ENCODE measurements at places on chromosomes 5 and 9. TPM values are rescaled to one million over a fixed set of nuclear protein-coding genes. Genes with fewer than 3 reads are reported as not detected.

GRCh38 chr9:121963528-121963995 is 129.5 kb downstream of the TTLL11 start:
- no peak for DNase-seq

- no peak for DNase-seq
Measured at GRCh38 chr5:133460172-133460758, 152.1 kb downstream of the FSTL4 start.

DNA sequence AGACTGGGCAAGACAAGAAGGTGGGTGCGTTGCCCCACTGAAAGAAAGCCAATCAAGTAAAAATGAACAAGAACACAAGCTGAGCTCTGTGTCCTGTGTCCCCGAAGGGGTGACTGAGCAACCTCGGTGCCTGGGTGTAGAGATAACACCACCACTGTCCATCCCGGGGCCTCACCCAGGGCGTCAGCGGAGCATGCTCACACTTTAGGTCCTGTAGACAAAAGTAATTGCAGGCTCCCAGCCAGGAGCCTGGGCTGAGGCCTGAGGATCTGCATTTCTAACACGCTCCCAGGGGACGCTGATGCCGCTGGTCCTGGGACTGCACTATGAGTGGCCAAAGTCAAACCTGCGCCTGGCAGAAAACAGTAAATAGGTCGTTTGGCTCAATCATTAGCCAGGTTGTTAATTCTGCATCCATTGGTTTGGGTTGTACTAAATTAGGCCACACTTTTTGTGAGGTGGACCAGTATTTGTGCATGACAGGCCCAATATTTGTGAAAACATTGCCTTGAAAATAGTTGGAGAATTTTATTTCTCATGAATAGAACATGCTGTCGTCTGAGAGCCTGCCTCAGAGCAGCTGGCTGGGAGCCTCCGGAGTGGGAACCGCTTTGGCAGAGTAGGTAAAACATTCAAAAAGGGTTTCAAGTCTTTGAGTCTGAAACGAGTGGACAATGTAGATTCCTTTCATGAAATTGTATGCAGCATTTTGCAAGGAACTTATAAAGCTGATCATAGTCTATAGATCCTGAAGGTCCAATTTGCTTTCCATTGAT is 38.3 kb downstream of the ANKRD33B start:
- DNase-seq: no peak

- DNase-seq: no peak
Measured at GRCh38 chr5:149969181-149969930, 8.8 kb downstream of the SLC26A2 start.

DNA sequence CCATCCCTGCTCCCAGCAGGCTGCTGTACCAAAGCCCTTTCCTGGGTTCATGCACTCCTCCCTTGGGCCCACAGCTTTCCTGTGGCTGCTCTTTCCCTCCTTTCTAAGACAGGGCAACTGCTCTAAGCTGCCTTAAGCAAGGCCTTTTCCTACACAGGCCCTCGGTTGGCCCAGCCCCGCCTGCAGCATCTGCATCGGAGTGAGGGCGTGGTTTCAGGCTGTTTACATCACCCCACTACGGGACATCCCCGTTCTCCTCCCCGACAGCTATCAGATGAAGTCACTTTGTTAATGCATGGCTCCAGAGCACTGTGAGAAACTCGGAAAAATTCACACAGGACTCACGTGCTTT is 3.4 kb downstream of the DPH7 start:
- DNase-seq: no peak

GRCh38 chr5:90135779-90136378 is 273.7 kb downstream of the CETN3 start:
- peak; percentile 51 for DNase-seq

- no peak for DNase-seq
Measured at GRCh38 chr9:88950341-88951154, 40.7 kb upstream of the S1PR3 start.

DNA sequence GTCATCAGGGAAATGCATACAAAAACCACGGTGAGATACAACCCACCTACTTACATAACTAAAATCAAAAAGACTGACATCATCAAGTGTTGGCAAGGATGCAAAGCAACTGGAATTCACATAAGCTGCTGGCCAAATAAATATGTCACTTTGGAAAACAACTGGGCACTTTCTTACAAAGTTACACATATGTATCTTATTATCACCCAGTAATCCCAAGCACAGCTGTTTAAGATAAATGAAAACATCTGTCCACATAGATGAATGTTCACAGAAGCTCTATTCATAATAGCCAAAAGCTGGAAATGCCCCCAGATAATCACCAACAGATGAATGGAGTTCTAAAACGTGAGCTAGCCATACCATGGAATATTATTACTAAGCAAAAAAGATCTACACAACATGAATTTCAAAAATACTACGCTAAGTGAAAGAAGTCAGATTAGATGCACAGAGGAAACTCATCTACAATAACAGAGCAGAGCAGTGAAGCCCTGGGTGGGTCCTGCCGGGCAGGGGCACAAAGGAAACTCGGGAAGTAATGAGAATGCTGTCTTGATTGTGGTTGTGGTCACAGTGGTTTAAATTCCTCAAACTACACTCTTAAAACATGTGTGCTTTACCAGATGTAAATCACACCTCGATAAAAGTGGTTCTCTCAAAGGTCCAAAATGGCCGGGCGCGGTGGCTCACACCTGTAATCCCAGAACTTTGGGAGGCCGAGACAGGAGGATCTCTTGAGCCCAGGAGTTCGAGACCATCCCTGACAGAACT is 8.5 kb downstream of the CAMSAP1 start:
- DNase-seq: no peak

GRCh38 chr5:60993875-60994571 is 49.0 kb downstream of the NDUFAF2 start:
- DNase-seq: no peak

- peak; percentile 93 for DNase-seq
Measured at GRCh38 chr5:132437604-132438266, 52.8 kb downstream of the IRF1 start.

DNA sequence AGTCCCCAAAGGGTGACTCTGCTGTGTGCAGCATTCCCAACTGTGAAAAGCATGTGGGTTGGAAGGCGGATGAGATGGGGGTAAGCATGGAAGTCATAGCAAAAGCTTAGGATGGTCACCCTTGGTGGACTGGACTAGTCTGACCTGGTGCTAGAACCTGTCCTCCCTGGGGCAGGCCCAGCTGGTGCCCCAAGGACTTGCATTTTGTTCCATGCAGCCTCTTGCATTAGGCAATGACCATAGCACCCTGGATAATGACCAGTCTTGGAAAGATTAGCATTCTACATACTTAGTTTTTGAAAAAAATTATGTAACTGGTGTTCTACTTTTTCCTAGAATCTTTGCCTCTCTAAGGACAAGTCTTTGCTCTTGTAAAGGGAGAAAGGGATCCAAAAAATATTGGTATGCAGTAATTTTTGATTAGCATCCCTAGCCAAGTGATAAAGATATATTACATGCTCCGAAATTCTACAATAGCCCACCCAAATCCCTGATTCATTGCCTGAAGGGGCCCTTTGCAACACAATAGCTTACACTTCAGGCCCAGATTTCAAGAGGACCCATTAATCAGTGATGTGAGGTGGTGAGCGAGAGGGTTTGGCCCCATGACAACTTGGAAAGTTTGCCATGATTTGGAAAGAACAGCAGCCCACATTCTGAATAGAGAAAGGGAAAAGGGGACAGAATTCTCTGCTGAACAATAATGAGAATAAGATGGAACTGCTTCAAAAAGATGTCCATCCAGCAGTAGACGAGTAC is 93.3 kb upstream of the CD180 start:
- peak; percentile 54 for DNase-seq

DNA sequence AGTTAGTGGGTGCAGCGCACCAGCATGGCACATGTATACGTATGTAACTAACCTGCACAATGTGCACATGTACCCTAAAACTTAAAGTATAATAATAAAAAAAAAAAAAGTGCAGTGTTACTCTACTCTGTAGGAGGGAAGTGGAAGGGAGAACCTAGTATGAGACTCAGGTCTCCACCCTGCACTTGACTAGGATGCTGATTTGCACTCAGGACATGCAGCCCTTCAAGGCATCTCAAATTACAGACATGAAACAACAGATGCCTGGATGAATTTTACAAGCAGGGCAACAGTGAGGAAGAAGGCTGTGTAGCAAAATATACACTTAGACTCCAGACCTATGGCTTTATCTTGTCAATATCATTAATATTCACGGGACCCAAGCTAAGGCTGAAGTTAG is 16.5 kb downstream of the TRIM32 start:
- DNase-seq: no peak

GRCh38 chr5:42605490-42605889 is 151.1 kb upstream of the CCDC152 start:
- DNase-seq: no peak

- no peak for DNase-seq
Measured at GRCh38 chr5:6678385-6678784, 34.8 kb upstream of the TENT4A start.

GRCh38 chr5:135369952-135370351 is 29.1 kb downstream of the MACROH2A1 start:
- no peak for DNase-seq

DNA sequence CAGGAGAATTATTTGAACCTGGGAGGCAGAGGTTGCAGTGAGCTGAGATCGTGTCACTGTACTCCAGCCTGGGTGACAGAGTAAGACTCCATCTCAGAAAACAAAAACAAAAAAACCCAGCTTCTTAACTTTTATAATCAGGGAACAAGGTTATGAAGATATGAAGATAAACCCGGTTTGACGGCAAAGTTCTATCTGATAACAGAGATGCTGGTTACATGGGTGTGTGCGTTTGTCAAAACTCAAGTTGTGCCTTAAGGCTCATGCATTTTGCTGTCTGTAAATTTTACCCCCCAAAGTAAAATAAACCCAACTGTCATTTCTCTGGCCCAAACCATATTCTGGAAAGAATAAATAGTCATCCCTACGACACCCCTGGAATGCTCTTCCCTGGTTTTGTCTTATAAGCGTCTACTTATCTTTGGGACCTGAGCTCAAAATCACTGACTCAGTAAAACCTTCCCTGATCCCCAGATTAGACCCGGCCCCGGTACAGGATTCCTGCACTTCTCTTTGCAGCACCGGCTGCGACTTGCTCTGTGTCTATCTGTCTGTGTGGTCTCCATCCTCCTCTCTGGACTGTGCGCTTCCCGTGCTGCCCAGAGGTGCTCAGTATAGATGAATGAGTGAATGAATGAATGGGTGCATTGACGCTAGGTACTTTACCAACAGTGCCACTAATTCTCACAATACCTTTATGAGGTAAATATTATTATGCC is 172.2 kb downstream of the DAB2IP start:
- DNase-seq: peak; percentile 25

- no peak for DNase-seq
Measured at GRCh38 chr5:83343299-83343698, 128.2 kb upstream of the VCAN start.

GRCh38 chr5:75031366-75031765 is 21.0 kb downstream of the GCNT4 start:
- DNase-seq: no peak

- no peak for DNase-seq
Measured at GRCh38 chr5:122501089-122501435, 189.0 kb downstream of the SNCAIP start.

DNA sequence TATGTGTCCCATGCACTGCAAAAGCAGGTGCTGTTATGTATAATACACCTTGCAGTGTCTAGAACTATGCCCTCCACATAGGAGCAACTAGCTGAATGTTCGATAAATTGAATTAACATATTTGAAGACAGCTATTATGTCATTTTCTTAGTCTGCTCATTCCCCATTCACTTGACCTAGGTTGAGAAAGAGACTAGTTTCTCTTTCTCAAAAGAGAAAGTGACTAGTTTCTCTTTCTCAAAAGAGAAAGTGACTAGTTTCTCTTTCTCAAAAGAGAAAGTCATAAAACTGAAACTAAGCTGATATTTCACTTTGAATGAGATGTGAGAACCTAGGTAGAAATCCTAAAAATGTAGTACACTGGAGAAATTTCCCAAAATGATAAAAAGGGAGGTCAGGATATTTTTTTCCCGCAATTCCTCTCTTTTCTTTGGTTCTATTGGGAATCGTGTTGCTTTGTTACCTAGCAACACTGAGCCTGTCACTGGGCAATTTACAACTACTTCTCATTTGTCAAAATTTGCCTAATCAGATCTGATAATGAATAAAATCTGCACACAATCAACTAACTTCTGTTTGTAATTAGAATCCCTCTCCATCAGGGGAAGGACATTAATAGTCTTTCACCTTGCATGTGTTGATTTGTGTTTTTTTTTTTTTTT is 132.0 kb upstream of the GRIA1 start:
- no peak for DNase-seq

DNA sequence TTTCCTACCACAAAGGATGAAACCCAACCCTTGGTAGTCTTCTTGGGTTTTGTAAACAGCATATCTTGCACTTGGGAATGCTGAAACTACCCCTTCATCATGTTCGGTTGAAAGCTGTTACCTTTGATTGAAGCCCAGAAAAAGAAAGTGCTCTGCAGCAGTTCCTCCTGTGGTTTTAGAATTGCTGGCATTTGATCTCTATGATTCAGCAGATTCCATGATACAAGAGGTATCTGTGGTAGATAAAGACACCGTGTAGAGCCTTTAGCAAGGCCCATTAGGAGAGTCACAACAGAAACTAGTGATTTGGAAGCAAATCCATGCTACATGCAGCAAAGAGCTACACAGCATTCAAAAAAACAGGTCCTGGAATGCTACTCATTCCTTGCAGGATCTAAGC is 557.0 kb downstream of the TLE1 start:
- no peak for DNase-seq

GRCh38 chr5:39274398-39275085 is 55.2 kb upstream of the FYB1 start:
- DNase-seq: peak; percentile 31

- DNase-seq: peak; percentile 57
Measured at GRCh38 chr5:119439140-119439631, 13.1 kb upstream of the HSD17B4 start.

GRCh38 chr9:69444021-69444420 is 119.0 kb downstream of the ENTREP1 start:
- DNase-seq: no peak

DNA sequence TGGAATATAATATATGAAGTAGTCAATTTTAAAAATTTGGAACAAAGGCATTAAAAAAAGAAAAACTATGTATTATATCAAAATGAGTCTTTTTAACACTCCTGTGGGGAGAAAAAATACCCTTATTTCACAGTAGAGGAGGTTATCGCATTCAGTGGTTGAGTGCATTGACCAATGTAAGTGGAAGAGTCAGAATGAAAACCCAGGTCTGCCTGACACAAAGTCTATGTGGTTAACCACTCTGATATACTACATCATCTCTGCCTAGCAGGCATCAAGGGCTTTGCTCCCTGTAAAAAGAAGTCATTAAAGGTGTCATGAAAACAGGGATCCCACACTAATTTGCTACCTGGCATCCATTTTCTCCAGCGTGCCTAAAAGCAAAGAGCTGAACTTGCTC is 417.2 kb upstream of the C9orf72 start:
- no peak for DNase-seq

Gene LRRC19
- total RNA-seq: 43.3 TPM

Gene DHX29
- 20.7 TPM for total RNA-seq

Gene SOX30
- total RNA-seq: not detected

Gene ACER2
- total RNA-seq: 4.2 TPM

Gene SV2C
- 0.27 TPM for total RNA-seq

Gene CARD19
- 69.2 TPM for total RNA-seq

Gene TAF11L2
- not detected for total RNA-seq

Gene BARX1
- not detected for total RNA-seq

Data from Peyer's patch (tissue), 4 donors.